ENCODE measurements at places on chromosomes 11 and 22. TPM values are rescaled to one million over a fixed set of nuclear protein-coding genes. Genes with fewer than 3 reads are reported as not detected.

The CRYBB1 gene
- 2.4 TPM for total RNA-seq

DNA sequence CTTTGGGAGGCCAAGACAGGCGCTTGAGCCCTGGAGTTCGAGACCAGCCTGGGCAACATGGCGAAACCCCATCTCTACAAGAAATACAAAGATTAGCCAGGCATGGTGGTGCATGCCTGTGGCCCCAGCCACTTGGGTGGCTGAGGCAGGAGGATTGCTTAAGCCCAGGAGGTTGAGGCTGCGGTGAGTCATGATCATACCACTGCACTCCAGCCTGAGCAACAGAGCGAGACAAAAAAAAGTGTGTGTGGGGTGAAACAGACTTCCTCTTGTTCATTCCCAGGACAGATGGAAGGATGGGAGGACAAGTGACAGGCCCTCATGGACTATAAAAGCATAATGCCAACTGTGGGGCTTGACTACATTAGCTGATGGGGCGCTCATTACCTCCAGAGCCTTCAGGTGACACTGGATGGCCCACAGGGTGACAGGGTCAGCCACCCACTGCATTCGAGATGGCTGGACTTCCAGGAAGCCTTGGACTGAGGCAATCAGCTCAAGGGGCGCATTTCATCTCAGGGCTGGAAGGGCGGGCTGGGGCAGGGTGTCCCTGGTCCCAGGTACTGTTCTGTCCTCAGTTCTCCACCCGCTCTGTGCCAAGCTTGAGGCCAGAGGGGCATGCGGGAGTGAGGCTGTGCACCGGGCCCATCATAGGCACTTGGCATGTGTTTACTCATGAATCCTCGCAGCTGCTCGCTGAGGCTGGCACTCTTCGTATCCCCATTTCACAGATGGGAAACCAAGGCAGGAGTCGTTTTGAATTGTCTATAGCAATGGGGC lies 12.5 kb downstream of the NPTXR start:
- DNase-seq, result peak; percentile 52

DNA sequence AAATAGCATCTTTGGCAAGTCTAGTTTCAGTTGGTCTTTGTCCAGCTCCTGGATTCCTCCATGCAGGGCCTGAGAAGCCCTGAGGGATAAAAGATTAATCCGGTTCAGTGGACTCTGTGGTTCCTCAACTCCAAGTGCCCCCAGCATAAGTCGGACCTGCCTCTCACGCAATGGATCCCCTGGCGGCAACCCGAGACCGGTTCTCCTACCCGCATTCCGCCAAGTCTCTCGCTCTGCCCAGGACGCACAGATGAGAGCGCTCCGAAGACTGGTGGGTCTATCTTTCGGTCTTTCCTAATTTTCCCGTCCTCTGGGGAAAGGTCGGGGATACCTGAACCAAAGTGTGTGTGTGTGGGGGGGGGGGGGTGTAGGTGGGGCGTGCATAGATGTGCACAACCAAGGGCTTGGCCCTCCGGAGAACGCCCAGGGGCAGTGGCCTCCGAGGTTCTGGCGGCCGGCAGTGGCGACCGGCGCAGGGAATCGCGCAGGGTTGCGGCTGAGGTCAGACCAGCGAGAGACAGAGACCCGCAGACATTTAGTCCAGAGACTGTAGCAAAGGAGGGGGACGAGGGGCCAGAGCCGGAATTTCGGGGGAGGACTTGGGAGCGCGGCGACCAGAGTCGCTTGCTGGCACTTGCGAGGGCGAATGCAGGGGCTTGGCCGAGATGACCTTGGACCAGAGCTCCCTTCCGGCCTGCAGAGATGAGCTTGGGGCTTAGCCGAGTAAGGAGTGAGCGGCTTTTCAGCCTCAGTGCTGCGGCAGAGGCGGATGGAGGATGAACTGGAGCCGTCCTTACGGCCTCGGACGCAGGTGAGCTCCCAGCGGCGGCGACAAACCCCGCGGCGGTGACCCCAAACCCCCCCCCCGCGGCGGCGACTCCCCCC lies 712 bp upstream of the SLC2A11 start:
- DNase-seq, result peak; percentile 88

DNA sequence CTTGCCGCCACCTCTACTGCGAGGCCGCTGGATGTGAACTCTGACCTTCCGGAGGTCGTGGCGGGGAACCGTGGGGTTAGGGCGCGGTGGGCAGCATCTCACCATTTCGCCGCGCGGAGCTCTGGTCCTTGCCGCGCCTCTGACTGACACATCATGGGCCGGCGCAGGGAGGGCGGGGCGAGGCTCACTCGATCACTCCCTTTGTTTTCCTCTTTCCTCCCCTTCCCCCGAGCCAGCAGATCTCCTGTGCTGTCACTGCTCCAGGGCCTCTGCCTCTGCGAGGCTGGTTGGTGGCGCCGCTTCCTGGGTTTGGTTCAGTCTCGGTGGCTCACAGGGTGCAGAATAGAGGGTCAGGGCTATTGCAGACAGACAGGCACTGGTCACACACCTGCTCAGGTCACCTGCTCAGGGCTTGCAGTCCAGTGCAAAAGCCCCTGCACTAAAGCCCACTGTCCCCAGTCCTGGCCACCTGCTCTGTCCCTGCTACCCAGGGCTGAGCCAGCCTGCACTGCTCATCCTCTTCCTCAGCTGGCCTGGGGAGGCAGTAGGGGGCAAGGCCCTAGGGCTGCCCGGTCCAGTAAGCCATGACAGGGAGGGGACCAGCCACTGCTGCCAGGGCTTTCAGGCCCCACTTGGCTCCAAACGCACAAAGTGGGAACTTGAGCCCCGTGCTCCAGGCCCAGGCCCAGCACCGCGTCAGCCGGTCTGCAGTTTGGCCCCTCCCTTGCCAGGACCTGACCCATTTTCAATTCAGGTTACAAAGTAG lies 36.2 kb downstream of the PISD start:
- peak; percentile 83 for DNase-seq

Data from spleen (tissue), 13 donors.